ENCODE measurements at places on chromosomes 4 and X. TPM values are rescaled to one million over a fixed set of nuclear protein-coding genes. Genes with fewer than 3 reads are reported as not detected.

PRDM5 gene
- total RNA-seq = 10.6 TPM

KLB gene
- not detected for total RNA-seq

HSPA4L gene
- total RNA-seq = 4.0 TPM

GRCh38 chr4:10179957-10180602 lies 63.5 kb upstream of the WDR1 start:
- DNase-seq = no peak

DNA sequence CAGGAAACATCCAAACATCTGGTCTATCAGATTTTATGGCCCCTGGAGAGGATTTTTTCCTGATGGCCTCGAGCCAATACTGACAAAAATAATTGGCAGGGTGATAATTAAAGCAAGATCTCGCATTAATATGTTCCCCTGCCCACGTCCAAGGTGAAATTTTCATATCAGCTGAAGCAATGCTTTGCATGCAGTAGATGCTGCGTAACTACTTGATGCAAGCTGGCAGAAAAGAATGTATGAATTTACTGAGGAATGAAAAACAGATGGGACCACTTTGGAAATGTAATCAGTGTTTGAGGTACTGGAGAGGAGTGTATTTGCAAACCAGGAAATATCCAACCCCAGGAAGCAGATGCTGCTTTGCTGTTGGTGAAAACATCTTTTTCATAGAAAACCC lies 36.8 kb upstream of the REST start:
- no peak for DNase-seq

DNA sequence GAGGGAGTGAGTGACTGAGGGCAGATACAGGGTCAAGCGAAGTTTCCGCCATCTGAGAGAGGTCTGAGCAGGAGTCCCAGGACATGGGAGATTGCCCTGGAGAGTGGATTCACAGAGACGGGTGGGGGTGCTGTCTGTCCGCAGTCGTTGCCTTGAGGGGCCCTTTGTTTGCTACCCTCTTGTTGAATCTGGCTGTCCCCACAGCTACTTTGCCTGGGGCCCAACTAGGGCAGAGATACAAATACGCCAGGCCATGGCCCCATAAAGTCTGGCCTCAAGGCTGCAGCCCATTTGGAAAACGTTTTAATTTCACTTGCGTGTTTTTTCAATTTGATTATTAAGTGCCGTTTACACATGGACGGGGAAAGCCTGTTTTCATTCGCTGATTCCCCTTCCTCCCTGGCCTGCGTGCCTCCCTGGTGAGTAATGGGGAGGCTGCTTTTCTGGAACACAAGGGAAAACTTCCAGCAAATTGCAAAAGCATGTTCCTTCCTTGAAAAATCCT lies 134.4 kb downstream of the SMIM20 start:
- DNase-seq = no peak

DNA sequence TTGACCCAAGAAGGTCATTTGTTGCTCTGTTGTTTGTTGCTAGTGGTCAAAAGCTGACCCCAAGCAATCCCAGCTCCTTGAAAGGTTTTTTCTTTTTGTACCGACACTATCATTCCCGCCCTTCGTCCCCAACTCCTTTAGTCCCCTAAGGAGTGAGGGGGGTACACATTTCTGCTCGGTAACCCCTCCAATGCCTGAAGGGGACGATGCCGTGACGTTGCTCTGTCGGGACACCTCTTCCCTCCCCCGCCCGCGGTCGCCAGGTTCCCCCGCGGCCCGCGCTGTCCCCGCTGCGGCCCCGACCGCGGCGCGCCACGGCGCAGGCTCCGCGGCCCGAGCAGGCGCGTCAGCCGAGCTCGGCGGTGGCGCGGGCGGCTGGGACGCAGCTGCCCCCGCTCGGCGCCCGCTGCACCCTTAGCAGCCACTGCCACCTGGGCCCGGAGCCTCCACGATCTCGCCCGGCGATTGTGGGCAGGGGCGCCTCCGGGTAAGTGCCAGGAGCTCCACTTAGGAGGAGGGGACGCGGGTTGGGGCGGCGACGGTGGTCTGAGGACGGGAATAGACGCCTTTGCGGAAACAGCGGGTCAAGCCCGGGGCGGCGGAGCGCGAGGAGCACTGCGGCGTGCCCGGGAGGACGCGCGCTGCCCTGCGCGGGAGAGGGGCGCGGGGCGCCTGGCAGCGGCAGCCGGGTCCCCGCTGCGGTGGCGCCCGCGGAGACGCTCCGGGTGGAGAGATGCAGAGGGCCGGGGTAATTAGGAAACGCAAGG lies at the start of gene GLRB:
Gene GLRB (plus strand): TSS at position 340 of the 767 bp plus-strand sequence. CDS start 1,875 bp downstream, outside the sequence.
- DNase-seq = peak; percentile 92

- no peak for DNase-seq
These were observed 10.3 kb downstream of the SPRY1 start for GRCh38 chr4:123406872-123407271.

DNA sequence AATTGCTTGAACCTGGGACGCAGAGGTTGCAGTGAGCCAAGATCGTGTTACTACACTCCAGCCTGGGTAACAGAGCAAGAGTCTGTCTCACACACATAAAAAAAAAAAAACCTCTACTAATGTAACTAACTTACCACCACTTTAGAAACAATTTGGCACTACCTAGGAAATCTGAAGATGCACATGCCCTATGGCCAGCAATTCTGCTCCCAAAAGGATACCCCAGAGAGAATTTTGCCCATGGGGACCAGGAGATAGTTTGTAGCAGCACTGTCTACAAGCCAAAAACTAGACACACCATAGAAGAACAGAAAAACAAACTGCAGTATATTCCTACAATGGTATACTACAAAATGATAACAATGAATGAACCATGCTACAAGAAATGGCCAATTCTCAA lies 37.5 kb downstream of the USP46 start:
- DNase-seq = no peak
